SHP77 (cell line): ENCODE measurements at places on chromosomes 7 and 10.

GRCh38 chr10:57972783-57973182 is 294.9 kb downstream of the IPMK start:
- DNase-seq, result no peak

DNA sequence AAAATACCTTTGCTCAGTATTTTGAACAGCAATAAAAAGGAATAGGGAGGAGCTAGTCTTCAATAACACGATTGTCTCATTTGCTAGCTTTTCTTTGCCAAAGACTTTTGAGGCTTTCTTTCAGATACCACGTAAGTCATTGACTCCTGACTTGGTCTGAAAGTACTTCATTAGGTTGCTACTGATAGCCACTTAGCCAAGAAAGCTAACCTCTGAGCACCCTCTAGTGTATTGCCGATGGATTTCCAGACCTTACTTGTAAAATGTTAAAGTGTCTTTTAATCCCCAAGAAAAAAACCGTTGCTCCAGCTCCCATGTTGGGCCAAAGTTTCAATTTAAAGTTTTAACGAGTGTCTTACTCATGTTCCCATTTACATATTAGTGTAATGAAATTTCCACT is 63.4 kb upstream of the STRIP2 start:
- no peak for DNase-seq

- no peak for DNase-seq
Observed at GRCh38 chr10:128645486-128645885, 519.3 kb upstream of the MKI67 start.

DNA sequence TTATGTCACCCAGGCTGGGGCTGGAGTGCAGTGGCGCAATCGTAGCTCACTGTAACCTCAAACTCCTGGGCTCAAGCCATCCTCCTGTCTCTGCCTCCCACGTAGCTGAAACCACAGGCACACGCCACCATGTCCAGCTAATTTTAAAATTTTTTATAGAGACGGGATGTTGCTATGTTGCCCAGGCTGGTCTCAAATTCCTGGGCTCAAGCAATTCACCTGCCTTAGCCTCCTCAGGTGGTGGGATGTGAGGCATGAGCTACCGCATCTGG is 123.2 kb upstream of the PARD3 start:
- no peak for DNase-seq

DNA sequence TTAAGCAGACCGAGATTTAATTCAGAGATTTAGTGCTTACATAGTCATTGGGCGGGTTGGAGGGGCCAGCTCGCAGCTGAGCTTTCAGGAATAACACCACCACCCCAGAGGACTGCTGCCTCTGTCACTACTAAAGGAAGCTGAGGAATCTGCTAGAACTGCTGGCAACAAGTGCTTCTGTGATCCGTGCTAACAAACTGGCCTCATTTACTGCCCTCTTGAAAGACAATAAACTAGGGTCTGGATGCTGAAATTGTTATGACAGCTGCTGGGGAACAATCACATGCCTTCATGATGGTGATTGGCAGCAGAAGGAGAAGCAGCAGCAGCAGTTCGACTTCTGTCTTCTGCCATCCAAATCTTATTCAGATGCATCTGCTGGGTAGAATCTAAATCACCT is 285.5 kb upstream of the TAC1 start:
- DNase-seq, result peak; percentile 94

- DNase-seq, result no peak
Observed at GRCh38 chr7:115674467-115675024, 356.0 kb downstream of the TFEC start.

GRCh38 chr7:68833422-68833821 is 764.9 kb upstream of the AUTS2 start:
- DNase-seq, result no peak

DNA sequence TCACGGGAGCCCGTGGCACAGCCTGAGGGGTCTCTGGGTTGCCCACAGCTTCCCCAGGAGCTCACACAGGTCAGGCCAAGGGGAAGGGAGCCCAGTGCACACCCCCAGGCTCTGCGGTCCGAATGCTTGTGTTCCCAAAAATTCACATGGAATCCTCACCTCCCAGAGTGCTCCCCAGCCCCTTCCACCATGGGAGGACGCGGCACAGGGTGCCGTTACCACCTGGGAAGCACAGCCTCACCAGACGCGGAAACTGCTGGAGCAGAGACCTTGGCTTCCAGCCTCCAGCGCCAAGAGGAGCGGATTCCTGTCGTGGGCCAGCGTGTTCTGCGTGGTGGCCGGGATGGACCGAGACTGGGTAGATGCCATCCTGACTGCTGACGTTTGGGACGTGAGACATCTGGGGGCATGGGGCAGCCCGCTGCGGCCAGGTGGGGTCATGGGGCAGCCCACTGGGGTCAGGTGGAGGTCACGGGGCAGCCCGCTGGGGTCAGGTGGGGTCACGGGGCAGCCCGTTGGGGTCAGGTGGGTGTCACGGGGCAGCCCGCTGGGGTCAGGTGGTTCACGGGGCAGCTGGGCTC is 149.4 kb downstream of the WDR37 start:
- DNase-seq, result no peak

- DNase-seq, result no peak
Observed at GRCh38 chr10:46326971-46327370, 40.2 kb downstream of the ANTXRL start.

- no peak for DNase-seq
Observed at GRCh38 chr10:75406462-75407223, 5.1 kb upstream of the ZNF503 start.

GRCh38 chr7:138400400-138400886 is 59.6 kb upstream of the TRIM24 start:
- DNase-seq, result no peak

- no peak for DNase-seq
Observed at GRCh38 chr10:18501629-18502028, 149.8 kb downstream of the NSUN6 start.

DNA sequence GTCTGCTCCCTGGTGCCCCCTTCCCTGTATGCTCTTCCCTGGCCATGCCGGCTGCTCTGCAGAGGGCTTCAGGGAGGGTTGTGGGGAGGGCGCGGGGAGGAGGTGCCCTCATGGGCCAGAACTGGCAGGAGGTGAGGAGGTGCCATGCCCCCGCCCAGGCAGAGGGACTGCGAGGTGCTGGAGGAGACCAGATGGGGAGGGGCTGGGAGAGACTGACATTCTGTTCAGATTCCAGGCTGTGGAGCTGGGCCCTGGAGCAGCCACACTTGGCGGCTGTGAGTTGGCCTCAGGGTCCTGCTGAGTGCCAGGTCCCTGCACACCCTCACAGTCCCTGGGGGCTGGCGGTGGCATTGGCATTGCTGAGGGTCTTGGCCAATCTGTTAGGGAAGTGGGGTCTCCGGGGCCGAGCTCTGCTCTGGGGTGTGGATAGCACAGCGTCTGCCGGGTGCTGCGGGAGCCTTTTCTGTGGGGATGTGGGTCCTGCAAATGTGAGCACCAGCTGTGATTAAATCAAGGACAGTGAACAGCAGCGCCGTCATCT is 25.4 kb downstream of the INPP5A start:
- DNase-seq, result no peak

GRCh38 chr7:147411096-147411495 is 1179.5 kb upstream of the C7orf33 start:
- DNase-seq, result no peak

DNA sequence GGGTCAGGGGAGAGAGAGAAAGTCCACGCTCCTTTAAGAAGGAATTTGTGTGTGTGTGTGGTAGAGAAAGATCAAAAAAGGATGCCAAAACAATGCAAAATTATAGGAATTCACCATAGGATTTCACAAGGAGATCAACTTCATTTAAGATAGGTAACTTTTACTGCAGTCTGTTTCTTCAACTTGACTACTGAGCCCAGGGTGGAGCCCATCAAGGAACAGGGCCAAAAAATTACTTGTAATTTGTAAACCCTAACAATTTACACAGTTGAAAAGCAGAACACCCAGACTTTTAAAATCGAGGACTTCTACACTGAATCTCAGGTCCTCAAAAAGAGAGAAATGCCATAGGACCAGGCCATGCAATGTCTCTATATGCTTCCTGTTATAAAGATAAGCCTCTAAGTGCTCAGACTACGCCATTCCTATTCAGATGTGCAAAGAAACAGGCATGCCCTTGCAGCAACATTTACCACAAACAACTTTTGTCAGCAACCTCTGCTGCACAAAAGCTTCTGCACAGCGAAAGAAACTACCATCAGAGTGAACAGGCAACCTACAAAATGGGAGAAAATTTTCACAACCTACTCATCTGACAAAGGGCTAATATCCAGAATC is 10.6 kb upstream of the GIMAP4 start:
- DNase-seq, result no peak

GRCh38 chr10:25865267-25865666 is 68.8 kb upstream of the MYO3A start:
- DNase-seq, result no peak
